Right ventricle myocardium inferior (tissue), 1 donor: ENCODE measurements at places on chromosomes 2 and 18. TPM values are rescaled to one million over a fixed set of nuclear protein-coding genes. Genes with fewer than 3 reads are reported as not detected.

GRCh38 chr2:197759013-197759412, 26.1 kb downstream of the BOLL start:
- DNase-seq: no peak

Gene EFHD1
- 26.3 TPM for total RNA-seq

- DNase-seq: no peak
These were observed 265.9 kb downstream of the NRXN1 start for GRCh38 chr2:50766058-50766457.

DNA sequence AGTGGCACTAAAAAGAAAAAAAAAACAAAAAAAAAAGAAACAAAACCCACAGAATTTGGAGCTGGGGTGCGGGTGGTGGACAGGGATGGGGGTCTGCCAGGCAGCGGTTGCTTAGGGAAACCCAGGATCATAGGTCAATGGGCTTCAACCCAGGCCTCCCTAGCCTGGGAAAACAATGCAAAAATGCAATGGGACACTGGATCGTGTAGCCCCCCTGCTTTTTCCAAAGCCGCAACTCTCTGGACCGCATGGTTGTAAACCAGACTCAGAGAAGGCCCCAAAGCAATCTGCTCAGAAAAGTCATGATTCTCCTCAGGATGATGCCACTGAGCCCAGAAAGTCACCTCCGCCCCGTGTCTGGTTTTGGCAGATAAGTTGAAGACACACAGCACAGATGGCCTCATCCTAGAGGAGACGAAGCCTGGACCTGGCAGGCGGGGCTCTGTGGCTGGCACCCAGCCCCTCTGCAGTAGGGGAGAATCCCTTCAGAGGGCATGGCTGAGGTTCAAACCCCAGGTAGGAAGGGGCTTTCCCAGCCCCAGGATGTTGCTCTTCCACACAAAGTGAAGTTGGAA, 5.1 kb downstream of the DLX2 start:
- no peak for DNase-seq
